Mesenchymal stem cell (in vitro differentiated cells and primary cell): ENCODE measurements at places on chromosomes 1 and 21.

DNA sequence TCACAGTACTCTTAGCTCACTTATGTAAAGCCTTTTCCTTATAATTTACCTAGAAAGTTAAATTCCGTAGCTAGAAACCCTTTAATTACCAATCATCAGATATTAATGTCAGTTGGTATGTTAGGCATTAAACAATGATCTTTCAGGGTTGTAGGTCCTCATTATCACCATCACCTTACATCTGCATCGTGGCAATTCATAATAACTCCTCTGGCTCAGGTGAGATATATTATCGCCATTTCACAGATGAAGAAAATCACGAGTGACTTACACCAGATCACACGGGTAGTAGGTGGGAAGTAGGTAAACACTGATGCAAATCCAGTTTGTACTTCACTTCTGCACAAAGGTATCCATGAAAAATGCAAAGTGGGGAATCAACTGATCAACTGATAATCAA, 639 bp downstream of the NUP133 start:
- no peak for DNase-seq

GRCh38 chr1:117653732-117654492, 48.1 kb downstream of the TENT5C start:
- DNase-seq = no peak

- DNase-seq = no peak
These were observed 210.5 kb downstream of the MATN1 start for GRCh38 chr1:30512914-30513265.

- DNase-seq = no peak
These were observed 153.3 kb upstream of the SGIP1 start for GRCh38 chr1:66380452-66381212.

DNA sequence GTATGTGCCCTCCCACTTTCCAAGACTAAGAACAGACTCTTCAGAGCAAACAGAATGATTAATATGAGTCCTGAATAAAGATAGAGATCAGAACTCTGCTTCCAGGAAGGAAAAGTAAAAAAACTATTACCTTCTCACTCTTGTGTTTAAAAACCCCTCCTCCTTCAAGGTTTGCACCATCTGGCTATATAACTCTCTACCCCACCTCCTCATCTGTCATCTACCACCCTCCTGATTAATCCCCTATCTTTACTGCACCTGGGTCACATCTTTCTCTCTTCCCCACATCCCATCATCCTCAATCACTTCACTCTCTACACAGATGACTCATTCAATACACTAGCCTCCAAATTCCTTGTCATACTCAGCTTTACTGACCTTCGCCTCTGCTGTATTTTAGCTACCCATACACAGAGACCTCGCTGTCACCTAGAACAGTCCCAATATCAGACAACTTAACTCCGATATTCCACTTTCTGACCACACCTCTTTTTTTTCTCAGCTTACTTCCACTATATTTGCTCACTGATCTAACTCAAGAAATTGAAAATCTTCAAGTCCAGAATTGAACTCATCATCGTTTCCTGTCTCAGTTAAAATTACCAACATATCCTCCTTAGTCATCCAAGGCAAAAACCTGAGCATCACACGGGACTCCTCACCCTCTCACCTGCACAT, 3.7 kb downstream of the SCMH1 start:
- DNase-seq = peak; percentile 50

- DNase-seq = no peak
These were observed 77.8 kb upstream of the EDN2 start for GRCh38 chr1:41562328-41562727.

- DNase-seq = no peak
These were observed 23.4 kb upstream of the PWP2 start for GRCh38 chr21:44083631-44084291.

DNA sequence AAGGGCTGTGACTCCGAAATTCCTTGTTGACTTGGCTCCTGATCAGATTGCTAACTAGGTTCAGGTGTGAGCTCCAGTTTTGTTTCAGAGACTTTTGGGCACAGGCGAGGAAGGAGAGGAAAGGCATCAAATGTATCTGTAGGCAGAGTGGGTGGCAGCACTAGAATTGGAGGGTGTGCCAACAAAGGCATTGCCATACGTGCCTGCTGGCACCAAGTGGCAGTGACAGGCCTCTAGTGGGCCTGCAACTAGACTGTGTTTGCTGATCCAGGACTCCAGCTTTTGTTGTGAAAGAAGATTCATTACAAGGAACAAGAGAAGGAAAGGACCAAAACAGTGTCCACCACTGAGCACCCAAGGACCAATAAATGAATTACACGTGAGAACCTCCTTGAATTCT, 79.5 kb downstream of the TM2D1 start:
- DNase-seq = no peak

GRCh38 chr1:27307874-27308598, 13.9 kb upstream of the TMEM222 start:
- no peak for DNase-seq

GRCh38 chr1:48750109-48750508, 26.6 kb downstream of the BEND5 start:
- DNase-seq = no peak

- peak; percentile 84 for DNase-seq
These were observed 3.6 kb upstream of the NAV1 start for GRCh38 chr1:201535046-201535918.

DNA sequence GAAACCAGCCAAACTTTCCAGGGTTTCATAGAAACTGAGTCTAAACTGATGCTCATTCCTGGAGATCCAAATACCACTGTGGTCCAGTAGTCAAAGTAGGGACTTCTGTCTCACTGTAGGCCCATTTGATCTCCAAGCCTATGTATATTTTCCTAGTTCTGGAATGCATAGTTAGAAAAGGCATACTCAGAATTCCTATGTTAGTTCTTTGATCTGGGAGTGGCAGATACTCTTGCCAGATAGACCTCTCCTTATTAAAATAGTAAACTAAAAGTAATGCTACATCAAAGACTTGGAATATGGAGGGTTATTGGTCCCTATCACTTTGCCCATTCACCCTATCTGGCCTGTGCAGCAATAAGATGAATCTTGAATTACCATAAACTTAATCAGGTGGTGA, 10.4 kb upstream of the SGIP1 start:
- no peak for DNase-seq

DNA sequence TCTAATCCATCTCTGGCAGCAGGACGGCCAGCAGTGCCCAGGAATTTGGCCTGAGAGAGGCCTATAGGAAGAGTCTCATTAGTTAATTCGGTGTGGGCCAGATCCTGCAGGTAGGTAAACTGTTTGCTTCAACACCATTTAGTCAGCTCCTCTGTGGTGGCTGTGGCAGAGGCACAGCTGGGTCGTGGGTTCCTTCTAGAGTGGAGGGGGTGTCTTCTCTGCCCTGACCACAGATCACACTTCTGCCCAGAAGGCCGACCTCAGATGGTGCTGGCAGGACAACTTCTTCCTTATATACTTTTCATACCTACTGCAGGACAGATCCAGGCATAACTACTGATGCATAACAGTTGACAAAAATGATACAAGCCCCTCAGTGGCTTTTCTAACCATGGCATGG, 281.4 kb downstream of the RPS6KC1 start:
- no peak for DNase-seq

GRCh38 chr21:14678973-14679574, 133.0 kb upstream of the SAMSN1 start:
- no peak for DNase-seq

GRCh38 chr1:58003059-58003458, 543.5 kb downstream of the OMA1 start:
- no peak for DNase-seq

DNA sequence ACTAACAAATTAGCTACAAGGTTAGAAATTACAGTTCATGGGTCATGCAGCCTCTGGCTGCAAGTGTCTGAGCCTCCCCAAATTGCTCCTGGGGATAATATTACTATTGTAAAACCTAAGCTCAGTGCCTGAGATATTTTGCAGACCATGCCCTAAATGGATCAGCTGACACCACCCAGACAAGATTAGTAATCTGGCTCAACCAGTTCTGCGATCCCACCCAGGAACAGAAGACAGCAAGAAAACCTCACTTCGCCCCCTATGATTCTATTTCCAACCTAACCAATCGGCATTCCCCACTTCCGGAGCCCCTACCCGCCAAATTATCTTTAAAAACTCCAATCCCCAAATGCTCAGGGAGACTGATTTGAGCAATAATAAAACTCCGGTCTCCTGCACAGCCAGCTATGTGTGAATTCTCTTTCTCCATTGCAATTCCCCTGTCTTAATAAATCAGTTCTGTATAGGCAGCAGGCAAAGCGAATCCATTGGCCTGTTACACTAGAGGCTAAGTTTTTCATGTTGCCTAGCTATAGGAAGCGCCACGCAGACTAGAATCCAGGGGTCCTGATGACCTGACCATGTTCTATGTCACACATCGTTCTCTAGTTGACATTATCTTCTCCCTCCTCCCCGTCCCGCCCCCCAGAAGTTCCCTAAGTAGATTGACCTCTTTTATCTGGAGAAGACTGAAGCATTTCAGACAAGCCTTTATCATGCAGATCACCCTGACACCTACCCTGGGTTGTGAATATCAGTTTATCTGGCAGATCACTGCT, 22.4 kb upstream of the ZFYVE9 start:
- no peak for DNase-seq

GRCh38 chr1:207866471-207867135, 44.3 kb downstream of the CD34 start:
- DNase-seq = peak; percentile 78
